ENCODE measurements at places on chromosomes 5 and 9.

GRCh38 chr5:67799732-67800234 lies 415.8 kb upstream of the PIK3R1 start:
- DNase-seq = no peak

GRCh38 chr5:40021007-40021406 lies 596.2 kb upstream of the DAB2 start:
- no peak for DNase-seq

- DNase-seq = no peak
Observed at GRCh38 chr5:88761939-88762338, 121.0 kb downstream of the MEF2C start.

- no peak for DNase-seq
Observed at GRCh38 chr5:83740741-83741140, 20.1 kb upstream of the HAPLN1 start.

DNA sequence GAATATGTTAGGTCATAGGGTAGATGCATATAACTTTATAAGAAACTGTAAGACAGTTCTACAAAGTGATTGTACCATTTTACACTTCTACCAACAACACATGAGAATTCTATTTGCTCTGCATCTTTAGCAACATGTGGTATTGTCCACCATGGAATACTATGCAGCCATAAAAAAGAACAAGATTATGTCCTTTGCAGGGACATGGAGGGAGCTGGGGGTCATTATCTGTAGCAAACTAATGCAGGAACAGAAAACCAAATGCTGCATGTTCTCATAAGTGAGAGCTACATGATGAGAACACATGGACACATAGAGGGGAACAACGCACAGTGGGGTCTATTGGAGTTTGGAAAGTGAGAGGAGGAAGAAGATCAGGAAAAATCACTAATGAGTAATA lies 22.2 kb upstream of the CER1 start:
- no peak for DNase-seq

DNA sequence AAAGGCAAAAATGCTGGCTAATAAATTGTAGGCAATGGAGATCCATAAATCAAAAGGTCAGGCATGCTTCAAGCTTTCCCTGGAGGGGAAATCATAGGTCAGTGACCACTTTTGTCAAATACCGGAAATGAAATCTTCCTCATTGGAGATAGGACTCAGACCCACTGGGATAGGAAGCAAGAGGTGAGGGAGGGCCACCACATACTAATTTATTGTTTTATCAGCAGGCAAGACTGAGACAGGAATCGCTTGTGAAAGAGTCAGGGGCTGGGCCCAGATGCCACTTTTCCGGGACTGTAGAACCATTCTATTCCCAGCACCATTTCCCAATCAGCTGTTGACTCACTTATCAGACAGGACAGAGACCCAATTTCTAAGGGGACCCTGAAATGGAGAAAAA lies 256.3 kb upstream of the TRIM32 start:
- no peak for DNase-seq

DNA sequence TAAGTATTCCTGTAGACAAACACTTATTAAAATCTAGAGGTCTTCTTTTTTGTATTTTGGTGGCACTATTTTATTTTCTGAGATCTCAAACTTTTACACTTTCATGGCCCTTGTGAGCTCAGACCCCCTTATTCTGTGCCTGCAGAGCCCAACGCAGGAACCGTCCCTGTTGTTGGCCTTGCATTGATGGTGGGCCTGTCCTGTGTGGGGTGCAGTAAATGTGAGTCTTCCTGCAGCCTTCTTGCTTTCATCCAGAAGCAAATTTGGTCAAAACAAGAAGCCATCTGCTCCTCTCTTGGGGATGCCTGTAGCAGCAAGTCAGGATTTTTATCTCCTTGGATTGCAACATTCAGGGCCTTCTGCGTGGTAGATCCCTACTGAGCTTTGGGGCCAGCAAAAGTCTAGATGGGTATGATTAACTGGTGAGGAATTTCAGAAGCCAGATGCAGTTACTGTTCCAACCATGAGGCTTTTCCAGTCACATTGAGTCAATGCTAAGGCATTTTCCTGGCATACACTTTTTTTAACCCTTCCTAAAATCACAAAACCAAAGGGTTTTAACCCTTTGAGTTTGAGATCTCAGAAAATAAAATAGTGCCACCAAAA lies 31.7 kb downstream of the BASP1 start:
- no peak for DNase-seq

GRCh38 chr9:270657-271237 lies 56.1 kb downstream of the DOCK8 start:
- no peak for DNase-seq

GRCh38 chr9:83956086-83956435 lies 24.0 kb downstream of the HNRNPK start:
- DNase-seq = peak; percentile 21

GRCh38 chr9:91824151-91824550 lies 125.9 kb downstream of the ROR2 start:
- DNase-seq = no peak

GRCh38 chr9:134293031-134293521 lies 33.2 kb upstream of the RXRA start:
- DNase-seq = no peak

- DNase-seq = no peak
Observed at GRCh38 chr9:134489621-134490408, 151.8 kb upstream of the COL5A1 start.

- DNase-seq = no peak
Observed at GRCh38 chr9:16293610-16294009, 576.9 kb downstream of the BNC2 start.

GRCh38 chr5:155651-156410 lies 35.5 kb upstream of the LRRC14B start:
- peak; percentile 4 for DNase-seq

DNA sequence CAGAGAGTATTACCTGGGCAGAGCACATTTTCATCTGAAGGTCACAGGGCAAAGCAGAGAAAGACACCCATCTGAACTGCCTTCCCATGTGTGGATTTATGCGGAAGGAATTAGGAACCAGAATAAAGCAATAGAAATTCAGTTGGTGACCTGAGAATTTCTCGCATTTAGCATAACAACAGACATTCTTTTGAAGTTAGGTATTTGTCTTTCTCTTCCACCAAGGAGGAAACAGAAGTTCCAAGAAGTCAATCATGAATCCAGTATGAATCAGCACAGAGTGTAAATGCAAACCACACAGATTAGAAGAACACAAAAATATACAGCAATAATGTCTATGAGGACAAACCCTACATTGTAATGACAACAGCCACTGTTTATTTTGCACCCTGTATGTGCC lies 515.2 kb upstream of the BRINP1 start:
- DNase-seq = no peak

DNA sequence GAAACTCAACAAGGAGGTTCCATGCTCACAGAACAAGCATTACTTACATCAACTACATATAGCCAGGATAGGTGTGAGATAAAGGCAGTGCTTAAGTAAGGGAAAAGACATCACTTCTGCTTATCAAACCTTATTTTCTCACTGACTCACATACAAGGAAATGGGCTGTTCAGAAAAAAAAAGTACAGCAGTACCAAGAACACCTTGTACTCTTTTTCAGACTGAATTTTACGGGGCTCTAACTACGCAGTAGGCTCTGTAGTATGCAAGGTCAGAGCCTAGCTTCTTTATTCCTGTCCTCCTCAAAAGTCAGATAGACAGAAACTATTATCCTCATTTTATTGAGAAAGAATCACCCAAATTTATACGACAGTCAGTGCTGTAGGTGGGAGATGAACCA lies 5.8 kb downstream of the PSMB7 start:
- DNase-seq = no peak

DNA sequence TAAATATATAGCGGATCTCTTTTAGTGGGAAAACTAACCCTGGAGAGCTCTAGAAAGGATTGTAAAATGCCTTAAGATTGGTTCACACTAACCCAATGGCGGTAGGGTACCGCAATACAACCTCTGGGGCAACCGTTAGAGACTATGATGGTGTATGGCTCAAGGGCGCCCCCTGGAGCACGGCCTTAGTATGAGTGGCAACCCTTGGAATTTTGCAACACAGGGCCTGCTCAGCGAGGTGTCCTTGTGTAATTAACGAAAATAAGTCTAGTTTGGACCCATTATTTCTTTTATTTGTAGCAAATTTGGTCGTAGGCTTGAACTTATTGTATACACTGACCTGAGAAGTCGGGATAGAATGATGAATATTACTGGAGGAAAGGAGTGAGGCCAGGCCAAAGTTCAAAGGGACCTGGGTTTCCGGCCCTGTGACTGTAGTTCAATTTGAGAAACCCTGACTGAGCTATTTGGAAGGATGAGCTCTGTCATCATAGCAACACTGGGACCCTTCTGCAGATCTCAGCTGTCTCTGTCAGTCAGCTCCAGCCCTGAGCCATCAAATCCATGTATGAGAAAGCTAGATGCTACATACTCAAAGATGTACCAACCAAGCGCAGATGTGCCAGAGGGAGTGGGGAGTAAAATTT lies 54.8 kb downstream of the CAMK4 start:
- peak; percentile 67 for DNase-seq

- DNase-seq = no peak
Observed at GRCh38 chr5:14118551-14119320, 24.4 kb upstream of the TRIO start.

DNA sequence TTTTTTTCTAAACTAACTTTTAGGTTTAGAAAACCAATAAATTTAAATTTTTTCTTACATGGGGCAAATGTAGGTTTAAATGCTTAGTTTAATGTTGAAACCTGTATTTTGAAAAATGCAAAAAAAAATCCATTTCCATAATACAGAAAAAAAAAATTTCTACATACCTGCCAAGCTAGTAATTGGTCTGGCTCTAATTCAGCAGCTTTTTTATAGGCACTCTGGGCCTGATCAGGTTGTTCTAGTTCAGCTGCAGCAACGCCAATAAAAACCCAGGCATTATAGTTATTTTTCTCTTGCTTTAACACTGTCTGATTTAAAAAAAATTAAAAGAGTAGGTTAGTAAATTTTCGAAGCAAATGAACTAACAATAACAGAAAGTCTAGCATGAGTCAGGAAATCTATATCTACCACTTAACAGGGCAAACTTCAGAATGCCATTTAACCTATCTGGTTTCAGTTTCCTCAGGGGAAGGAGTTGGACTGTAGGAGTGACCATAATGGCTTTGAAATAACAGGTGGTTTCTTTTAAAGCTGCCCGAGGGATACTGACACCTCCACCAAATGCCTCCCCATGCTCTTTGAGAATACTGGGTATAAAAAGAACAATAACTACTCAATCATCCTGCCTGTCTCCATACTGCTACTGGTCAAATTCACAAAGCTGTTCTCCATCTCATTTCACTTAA lies 11.6 kb downstream of the SKIC3 start:
- DNase-seq = no peak

- DNase-seq = no peak
Observed at GRCh38 chr9:38106488-38106887, 37.5 kb upstream of the SHB start.

- no peak for DNase-seq
Observed at GRCh38 chr5:96110300-96110699, 148.6 kb upstream of the ELL2 start.

- DNase-seq = no peak
Observed at GRCh38 chr5:177195307-177195952, 61.9 kb downstream of the NSD1 start.

DNA sequence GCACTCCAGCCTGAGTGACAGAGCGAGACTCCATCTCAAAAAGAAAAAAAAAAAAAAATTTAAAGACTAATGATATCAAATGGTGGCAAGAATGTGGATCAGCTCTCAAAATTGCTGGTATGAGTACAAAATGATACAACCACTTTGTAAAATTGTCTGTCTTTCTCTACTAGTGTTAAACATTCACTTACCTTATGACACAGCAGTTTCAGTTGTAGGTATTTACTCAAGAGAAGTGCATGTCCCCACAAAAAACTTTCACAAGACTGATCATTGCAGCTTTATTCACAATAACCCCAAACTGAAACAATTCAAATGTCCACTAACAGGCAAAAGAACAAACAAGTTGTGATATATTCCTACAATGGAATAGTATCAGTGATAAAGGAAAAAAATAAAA lies 14.7 kb upstream of the CETN3 start:
- no peak for DNase-seq

DNA sequence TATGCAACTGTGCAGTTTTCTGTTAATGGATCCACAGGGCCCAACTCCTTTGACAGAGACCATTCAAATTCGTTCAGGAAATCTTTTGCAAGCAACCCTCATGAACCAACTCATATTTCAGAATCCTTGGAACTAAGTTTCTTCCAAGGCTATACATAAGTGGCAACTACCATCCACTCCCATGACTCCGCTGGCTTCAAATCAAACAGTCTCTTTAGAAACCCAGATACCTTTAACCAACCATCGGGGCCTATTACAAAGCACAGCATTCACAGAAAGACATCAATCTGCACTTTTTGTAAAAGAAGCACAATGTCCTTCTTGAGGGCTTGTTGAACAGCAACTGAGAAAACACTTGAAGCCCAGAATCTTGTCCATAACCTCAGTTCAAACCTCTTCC lies 526.9 kb downstream of the DTWD2 start:
- no peak for DNase-seq

DNA sequence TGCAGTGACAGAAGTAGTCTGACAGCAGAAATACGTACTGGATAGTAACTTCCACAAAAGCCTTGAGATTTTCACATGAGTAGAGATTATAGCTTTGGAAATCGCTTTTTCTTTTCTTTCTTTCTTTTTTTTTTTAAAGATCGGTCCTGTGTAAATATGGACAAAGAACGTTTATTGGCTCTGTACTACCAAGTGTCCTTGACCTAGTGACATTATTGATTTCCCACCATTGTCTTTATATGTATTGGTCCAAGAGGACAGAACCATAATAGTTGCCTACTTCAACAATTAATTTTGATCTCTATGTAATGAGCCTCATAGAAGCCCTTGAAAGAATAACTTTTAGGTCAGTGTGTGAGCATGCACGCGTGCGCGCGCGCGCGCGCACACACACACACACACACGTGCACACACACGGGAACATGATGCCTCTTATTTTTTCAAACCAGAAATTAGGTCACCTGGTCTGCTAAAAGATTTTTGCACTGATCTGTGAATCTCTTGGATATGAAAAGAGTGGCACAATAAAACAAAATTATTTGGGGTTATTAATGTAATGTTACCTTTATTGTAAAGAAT lies 516.8 kb downstream of the PSAT1 start:
- no peak for DNase-seq

DNA sequence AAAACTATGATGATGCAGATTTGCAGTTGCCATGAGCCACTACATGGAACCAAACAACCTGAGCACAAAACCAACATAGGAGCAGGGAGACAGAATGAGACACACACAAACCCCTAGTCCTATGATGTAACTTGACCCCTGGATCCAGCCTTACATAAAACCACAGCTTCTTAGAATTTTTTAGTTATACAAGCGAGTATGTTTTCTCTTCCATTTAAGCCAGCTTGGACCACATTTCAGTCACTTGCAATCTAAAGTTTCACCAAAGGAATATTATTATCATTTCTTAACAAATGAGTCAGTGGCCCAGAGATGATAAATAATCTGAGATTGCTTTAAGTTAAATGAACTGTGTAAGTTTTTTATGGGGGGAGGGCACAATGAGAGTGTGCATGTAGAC lies 6.8 kb downstream of the SPOCK1 start:
- no peak for DNase-seq

Measured in WERI-Rb-1 (cell line).